ENCODE measurements at places on chromosomes 3 and 15.

- DNase-seq = no peak
Measured at GRCh38 chr3:148464246-148464645, 233.5 kb upstream of the AGTR1 start.

DNA sequence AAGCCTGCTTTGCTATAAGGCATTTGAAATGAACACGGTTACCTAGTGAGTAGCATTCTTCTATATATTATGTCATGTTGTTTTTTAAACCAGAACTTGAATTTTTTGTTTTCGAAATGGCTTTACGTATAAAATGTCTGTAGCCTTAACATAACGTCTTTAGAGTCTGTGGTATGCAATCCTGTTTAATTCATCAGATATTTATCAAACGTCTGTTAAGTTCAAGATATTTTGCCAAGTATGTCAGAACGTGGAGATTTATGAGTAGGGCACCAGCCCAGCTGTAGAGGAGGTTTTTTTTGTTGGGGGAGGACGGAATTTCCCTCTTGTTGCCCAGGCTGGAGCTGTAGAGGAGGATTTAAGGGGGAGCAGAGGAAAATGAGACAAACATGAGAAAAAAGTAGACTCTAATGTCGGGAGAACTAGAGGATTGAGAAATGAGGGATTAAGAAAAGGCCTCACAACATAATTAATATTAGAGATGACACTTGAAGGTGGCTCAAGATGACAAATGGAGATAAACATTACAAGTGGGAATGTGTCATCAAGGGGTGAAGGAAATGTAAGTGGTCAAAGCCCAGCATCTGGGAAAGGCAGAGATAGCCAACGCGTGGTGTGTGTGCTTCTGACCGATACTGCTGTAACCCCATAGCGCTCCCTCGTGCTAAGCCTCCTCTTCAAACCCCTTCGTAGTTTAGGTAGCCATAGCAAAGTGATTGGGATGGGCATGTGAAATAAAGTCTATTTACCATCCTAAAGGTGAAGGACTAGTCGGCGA lies 154.0 kb upstream of the GOLGA6L4 start:
- no peak for DNase-seq

DNA sequence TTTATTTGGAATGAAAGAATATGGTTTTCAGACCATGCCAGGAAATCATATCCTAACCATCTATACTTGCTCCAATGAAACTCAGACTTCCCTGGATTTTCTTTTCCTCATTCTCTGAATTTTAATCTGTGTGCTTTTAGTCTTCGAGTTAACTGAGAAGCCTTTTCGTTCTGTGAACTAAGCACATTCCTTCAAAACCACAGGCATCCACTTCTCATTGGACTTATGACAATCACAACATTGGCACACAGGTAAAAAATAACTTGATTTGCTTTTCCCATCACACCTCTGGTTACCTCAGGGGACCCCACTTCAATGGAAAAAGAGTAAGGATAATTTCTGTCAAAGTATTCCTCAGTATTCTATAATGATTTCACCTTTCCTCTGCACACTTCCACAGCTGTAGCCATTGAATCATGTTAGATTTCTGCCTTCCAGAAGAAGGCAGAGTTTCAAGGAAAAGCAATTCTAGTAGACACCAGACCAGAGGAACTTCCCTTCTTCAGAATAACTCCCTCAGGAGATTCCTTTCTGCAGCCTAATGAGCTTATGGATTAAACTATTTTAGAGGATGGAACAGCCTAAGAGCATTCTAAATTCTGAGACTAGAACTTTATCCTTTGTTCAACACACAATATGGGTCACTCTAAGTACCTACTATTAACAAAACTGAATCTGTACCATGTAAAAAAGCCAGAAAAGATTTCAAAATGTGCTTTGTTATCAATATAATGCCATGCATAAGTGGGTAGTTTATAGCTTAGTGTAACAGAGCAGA lies 15.9 kb downstream of the COMMD2 start:
- DNase-seq = no peak

DNA sequence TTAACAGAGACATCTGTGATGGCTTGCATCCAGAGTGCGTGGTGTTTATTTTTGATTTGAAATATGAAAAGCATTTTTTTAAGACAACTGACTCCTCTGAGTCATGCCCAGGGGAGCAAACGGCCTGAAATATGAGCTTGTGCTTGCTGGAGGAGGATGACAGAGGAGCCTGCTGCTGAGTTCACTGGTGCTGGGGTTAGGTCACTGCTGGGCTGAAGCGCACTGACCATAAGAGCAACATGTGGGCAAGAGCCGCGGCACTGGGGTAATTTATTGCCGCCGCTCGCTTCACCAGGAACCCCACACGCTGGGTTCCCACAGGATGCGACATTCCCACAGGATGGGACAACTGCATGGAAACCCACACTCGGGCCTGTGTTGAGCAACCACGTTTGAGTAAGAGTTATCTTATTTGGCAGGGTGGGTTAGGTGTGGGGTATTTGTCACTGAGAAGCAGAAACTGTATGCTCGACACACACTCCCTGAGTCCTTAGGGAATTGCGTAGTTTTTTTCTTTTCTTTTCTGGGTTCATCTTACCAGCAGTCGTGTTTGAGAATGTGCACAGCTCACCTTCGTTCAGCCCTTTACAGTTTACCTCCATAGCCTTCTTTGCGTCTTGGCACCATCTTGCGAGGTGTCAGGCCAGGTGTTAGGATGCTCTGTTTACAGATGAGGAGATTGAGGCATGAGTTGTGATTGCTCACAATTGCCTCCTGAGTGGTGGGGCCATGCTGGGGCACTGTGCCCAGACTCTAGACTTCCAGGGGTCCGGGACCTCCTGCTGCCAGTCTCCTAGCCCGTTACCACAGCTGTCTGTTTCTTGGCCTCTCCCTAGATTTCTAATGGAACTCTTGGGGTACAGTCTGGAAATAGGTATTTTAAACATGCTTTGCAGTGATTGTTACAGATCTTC lies 60.4 kb downstream of the SMAD3 start:
- no peak for DNase-seq

GRCh38 chr15:57286446-57287122 lies 89.7 kb upstream of the CGNL1 start:
- no peak for DNase-seq

- no peak for DNase-seq
Measured at GRCh38 chr3:122063908-122064307, 8.7 kb downstream of the CD86 start.

All from stimulated activated CD4-positive, alpha-beta T cell treated with anti-CD3 and anti-CD28 coated beads, Interleukin-2, amount 100 ng/mL, for 24 hours (primary cell).